ENCODE measurements at places on chromosomes 7 and 10.
A peak's percentile ranks its signal among the peaks of the same experiment; 100 is the strongest.

GRCh38 chr7:90720984-90721760 is 125.1 kb downstream of the CDK14 start:
- no peak for DNase-seq

- no peak for DNase-seq
These were observed 480.7 kb downstream of the TFEC start for GRCh38 chr7:115549910-115550309.

DNA sequence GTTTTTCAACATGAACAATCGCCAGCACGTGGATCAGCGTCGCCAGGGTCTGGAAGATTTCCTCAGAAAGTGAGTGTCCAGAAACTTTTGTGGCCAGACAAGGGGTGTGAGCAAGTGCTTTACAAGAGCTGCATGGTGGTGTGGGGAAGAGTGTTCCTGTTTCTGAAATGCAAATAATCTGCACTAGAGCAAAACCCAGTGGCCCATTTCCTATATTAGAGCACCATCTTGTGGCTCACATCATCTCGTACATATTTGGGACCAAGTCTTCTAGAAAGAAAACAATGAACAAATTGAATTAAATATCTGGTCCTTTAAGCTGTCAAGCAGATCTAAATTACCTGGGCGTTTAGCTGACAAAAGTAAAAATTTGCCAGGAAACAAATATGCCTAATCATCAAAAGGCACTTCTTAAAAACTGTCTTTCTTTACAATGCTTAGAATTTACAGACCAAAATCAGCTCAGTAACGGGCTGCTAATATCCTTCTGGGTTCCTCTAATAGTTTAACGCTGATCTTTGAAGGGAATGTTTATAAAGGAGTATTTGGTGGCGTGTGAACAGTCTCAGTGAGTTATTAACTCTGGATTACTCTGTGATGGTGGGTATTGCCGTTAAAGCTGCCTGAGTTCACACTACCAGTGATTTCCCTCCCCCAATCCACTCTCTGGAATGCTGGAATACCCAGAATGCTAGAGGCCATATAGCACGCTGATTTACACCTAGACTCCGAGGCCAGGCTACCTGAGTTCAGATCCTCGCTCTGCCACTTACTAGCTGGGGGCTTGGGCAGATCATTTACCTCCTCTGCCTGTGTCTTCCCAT is 73.6 kb downstream of the SNX10 start:
- DNase-seq = peak; percentile 50

DNA sequence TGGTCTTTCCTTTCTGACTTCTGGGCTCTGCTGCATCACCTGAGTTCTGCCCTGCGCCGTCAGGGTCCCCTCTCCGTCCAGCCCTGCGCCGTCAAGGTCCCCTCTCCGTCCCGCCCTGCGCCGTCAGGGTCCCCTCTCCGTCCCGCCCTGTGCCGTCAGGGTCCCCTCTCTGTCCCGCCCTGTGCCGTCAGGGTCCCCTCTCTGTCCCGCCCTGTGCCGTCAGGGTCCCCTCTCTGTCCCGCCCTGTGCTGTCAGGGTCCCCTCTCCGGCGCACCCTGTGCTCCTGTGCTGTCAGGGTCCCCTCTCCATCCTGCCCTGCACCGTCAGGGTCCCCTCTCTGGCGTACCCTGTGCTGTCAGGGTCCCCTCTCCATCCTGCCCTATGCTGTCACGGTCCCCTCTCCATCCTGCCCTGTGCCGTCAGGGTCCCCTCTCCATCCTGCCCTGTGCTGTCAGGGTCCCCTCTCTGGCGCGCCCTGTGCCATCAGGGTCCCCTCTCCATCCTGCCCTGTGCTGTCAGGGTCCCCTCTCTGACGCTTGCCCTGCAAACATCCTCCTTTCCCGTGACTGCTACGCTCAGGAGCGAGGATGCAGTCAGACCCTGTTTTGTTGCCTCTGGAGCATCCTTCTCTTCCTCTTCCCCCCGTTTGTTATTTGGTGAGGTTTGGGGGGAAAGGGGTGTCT is 66.4 kb downstream of the INPP5A start:
- DNase-seq = no peak

- DNase-seq = no peak
These were observed 1.6 kb upstream of the LANCL2 start for GRCh38 chr7:55363386-55364170.

- no peak for DNase-seq
These were observed 622.3 kb downstream of the SUGCT start for GRCh38 chr7:40757109-40757508.

- peak; percentile 26 for DNase-seq
These were observed 1.0 kb upstream of the ZNF800 start for GRCh38 chr7:127393368-127394058.

DNA sequence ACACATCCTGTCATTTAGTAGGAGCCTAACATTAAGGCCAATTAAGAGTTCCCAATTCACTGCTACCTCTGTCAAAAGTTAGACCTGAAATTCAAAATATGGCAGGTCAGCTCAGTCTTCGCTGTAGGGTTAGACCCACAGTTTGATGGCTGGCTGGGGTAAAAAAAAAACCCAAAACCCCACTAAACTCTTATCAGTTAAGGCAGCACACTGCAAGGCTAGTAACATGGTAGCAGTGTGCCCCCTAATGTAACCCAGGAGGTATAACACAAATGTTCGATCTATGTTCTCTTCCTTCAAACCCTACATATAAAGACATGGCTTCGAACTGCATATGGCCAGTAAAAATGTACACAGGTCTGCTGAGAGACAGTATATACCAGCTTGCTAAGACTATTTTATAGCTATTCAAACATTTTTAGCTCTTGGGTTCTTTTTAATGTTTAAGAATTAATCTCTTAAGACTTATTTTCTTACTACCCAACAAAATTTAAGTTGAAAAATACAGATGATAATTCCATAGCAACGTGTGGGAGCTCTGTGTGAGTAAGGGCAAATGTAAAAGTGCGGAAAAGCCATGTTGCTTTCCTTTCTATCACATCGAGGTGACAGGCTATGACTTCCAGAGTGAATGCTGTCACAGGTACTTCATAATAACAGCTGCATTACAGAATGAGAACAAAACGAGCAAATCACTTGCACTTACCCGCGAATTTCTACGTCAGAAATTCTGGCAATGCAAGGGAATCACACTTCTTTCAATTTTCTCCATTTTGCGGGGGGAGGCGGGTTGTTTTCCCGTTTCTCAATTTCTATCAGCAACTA is 168.4 kb upstream of the IMMP2L start:
- no peak for DNase-seq

- no peak for DNase-seq
These were observed 187.7 kb upstream of the VSTM2A start for GRCh38 chr7:54354436-54354835.

GRCh38 chr10:130190055-130190736 is 54.0 kb downstream of the GLRX3 start:
- peak; percentile 71 for DNase-seq

DNA sequence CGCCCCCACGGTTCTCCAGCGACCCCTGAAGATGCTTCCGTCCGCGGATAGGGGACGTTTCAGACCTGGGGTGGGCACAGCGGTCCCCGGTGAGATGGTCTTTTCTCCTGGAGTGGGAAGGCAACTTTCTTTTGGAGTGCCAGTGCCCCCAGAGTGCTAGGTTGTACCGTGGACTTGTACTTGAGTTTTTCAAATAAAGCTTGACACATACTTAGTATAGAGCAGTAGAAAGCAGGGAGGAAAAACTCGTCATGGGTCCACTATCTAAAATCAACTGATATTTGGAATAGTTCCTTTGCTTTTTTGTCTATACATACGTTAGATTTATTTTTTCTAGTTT is 28.4 kb downstream of the RBM20 start:
- DNase-seq = no peak

- DNase-seq = no peak
These were observed 23.1 kb upstream of the SDHAF3 start for GRCh38 chr7:97094284-97094930.

GRCh38 chr10:14727465-14727864 is 47.2 kb downstream of the FAM107B start:
- DNase-seq = no peak

- no peak for DNase-seq
These were observed 81.7 kb downstream of the STK31 start for GRCh38 chr7:23791721-23792120.

GRCh38 chr10:67819768-67820204 is 18.2 kb downstream of the DNAJC12 start:
- no peak for DNase-seq

GRCh38 chr10:132056663-132057062 is 9.1 kb upstream of the JAKMIP3 start:
- DNase-seq = no peak

GRCh38 chr7:93429563-93429962 is 145.0 kb downstream of the CALCR start:
- DNase-seq = no peak

DNA sequence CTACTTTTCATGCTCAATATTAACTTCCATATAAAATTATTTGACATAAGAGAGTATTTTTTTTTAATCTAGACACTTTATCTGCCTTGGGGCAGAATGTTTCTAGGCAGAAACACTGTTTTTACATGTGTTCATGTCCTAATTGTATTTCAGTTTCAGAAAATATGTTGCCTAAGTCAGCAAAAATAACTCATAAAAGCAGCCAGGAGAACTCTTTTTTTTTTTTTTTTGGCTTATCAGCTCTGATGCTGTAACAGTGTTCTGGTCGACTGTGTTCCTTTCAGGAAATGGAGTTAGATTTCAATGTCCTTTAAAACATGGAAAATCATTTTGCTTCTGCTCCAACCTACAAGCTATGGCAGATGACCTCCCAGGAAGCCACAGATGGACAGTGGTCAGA is 63.2 kb upstream of the OPALIN start:
- no peak for DNase-seq

DNA sequence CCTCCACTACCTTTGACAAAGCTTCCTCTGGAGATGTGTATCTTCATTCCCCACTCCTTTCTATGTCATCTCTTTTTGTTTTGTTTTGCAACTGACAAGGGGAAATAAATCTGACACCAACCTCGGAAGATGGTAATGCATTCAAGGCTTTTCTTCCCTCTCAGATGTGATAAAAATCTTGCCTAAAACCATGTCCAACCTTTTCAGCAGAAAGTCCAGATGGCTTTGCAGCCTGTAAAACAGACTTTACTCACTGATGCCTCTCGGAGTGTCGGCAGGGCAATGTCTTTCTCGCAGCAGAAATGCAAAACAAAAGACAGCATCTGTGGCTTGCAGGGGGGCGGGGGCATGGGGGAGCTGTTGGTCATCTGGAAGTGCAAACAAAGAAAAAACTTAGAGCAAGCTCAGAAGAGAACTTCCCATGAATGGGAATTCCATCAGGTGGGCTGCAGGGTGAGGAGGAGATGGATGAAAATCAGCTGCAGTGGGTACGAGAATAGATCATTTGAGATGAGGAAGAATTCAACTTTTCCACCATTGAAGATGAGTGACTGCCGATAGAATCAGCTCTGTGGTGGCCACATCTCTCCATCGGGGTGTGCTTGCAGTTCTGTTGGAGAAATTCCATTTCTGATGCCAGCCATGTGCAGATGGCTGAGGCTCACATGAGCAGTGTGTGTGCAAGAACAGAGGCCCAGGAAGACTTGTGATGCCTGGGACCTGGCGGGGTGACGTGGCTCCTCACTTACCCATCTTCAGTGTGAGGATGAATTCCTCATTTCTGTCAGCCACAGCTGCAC is 237.7 kb downstream of the WDR37 start:
- DNase-seq = peak; percentile 38

DNA sequence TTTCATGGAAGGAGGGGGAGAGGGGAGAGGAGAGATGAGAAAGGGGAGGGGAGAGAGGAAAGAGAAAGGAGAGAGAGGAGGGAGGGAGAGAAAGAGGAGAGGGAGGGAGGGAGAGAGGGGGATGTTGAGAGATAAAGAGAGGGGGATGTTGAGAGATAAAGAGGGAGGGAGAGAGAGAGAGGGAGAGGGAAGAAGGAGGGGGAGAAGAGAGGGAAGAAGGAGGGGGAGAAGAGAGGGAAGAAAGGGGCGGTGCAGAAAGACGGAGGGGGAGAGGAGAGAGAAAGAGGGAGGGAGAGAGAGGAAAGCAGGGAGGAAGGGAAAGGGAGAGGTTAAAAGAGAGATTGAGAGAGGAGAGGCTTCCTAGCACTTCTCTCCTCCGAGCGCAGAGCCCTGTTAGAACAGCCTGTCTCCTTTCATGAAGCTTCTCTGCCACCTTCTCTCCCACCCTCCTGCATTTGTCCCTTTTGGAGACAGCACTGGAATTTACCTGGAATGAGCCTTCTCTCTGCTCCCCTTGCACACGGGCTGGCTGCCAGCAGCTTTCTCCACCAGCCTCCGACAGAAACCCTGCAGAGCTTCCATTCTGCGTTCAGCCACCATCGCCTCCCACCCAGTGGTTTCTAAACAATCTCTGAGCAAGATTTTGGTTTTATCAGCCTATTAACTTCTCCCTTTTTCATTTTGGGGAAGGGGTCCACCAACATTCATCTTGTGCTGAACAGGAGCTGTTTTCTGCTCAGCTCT is 74.0 kb upstream of the CARD11 start:
- DNase-seq = no peak

GRCh38 chr10:5843686-5844344 is 30.6 kb upstream of the GDI2 start:
- no peak for DNase-seq

DNA sequence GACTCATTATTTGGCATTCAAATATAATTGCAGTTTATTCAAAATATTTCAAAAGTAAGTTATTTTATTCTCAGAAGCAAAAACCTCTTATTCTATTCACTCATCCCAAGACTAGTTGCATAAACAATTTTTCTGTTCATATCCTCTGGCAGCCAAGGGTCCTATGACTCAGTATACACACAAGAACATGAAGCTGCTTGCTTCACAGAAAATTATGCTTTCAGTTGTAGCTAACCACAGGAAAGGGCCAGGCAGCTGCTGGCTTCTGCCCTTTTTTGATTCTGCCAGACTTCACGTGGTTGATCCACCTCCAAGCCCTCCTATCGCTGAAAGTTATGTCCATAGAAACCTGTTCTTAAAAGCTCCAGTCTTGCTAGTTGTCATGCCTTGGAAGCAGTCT is 108.8 kb downstream of the ABCA13 start:
- no peak for DNase-seq

- no peak for DNase-seq
These were observed 5.9 kb downstream of the CPA2 start for GRCh38 chr7:130272381-130273080.

- DNase-seq = no peak
These were observed 11.7 kb downstream of the RPA3 start for GRCh38 chr7:7706556-7707172.

DNA sequence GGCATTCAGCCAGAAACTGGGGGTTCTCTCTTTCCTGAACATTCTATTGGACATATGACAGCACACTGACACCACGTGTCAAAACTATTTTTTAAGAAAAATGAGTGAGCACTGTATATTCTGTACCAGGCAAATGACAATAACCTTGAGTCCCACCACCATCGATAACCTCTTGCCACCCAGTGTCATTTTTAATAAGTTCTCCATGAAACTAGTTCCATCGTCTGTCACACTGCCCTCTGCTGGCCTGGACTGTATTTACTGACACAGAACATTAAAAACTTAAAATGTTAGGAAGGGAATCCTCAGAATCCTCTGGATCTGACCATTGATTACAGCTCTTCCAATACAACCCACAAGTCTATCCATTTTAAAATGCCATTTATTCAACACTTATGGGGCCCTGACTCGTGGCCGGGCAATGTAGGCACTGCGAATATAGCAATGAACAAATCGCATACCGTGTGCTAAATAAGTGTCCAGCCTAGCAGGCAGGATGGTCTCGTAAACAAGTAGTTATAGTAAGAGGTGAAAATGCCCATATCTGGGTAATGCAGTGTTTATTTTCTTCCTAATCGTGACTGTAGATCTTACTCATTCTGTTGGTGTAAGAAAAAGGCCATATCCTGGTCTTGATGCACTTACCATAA is 35.9 kb upstream of the CACNB2 start:
- DNase-seq = peak; percentile 5

GRCh38 chr7:152909683-152910544 is 150.4 kb downstream of the ACTR3B start:
- no peak for DNase-seq

GRCh38 chr7:149822353-149822943 is 15.7 kb upstream of the ZNF862 start:
- no peak for DNase-seq

Measured in hippocampal formation (tissue), 2 donors.